ENCODE measurements at places on chromosomes 2 and 18.

DNA sequence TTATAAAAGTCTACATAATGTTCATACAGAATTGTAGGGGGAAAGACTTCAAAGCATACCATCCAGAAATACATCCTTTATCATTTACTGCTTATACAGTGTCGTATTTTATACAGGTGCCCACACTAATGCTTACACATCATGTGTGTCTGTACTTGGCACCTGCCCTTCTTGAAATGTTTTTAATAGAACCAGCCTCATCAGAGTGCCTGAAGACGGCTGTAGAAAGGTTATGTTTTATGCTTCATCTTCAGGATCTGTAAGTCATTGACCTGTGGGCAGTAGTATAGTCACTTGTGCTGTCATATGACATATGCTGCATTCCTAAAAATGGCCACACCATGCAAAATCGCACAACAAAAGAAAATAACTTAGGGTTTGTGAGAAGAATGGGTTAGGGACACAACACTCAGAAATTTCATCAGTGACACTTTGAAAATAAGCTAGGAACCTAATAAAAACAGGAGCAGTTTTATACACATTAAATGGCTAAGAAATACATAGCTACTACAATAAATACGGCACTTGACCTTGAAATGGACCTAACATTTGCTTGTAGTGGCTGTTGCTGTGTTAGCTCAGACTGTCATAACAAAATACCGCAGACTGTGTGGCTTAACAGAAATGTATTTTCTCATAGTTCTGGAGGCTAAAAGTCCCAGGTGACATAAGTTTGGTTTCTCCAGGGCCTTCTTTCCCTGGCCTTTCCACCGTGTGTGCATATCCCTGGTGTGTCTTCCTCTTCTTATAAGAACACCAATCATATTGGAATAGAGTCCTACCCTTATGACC lies 112.6 kb downstream of the CERS6 start:
- DNase-seq = no peak

GRCh38 chr2:224498991-224499390 lies 86.2 kb downstream of the CUL3 start:
- DNase-seq = no peak

- DNase-seq = no peak
These were observed 14.0 kb downstream of the PSD4 start for GRCh38 chr2:113187771-113188170.

DNA sequence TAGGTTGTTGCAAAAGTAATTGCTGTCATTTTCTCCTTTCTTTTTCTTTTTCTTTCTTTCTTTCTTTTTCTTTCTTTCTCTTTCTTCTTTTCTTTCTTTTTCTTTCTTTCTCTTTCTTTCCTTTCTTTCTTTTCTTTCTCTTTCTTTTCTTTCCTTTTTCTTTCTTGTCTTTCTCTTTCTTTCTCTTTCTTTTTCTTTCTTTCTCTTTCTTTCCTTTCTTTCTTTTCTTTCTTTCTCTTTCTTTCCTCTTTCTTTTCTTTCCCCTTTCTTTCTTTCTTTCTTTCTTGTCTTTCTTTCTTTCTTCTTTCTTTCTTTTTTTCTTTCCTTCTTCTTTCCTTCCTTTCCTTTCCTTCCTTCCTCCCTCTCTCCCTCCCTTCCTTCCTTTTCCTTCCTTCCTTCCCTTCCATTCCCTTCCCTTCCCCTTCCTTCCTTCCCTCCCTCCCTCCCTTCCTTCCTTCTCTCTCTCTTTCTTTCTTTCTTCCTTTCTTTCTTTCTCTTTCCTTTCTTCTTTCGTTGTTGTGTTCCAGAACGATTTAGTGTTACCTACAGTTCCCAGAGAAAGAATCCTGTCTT lies 178.9 kb downstream of the RPIA start:
- no peak for DNase-seq

GRCh38 chr2:169822785-169823392 lies 1.8 kb downstream of the METTL5 start:
- no peak for DNase-seq

DNA sequence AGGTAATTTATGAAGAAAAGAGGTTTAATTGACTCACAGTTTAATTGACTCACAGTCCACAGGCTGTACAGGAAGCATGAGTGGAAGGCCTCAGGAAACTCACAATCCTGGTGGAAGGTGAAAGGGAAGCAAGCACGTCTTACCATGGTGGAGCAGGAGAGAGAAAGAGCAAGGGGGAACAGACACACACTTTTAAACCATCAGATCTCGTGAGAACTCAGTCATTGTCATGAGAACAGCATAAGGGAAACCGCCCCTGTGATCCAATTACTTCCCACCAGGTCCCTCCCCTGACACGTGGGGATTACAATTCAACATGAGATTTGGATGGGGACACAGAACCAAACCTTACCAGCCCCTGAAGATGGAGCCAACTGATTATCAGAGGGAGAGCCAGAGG lies 11.2 kb upstream of the PUM2 start:
- no peak for DNase-seq

- no peak for DNase-seq
These were observed 43.0 kb downstream of the CCDC148 start for GRCh38 chr2:158413581-158413980.

GRCh38 chr2:28406276-28407096 lies 13.8 kb downstream of the FOSL2 start:
- DNase-seq = peak; percentile 41

GRCh38 chr2:116761864-116762263 lies 1052.6 kb upstream of the DDX18 start:
- DNase-seq = no peak

All from activated CD8-positive, alpha-beta memory T cell treated with anti-CD3 and anti-CD28 coated beads for 1 hour (primary cell).